ENCODE measurements at places on chromosomes 7 and 10.

- DNase-seq = no peak
These were observed 242.2 kb downstream of the ATRNL1 start for GRCh38 chr10:115335366-115335765.

DNA sequence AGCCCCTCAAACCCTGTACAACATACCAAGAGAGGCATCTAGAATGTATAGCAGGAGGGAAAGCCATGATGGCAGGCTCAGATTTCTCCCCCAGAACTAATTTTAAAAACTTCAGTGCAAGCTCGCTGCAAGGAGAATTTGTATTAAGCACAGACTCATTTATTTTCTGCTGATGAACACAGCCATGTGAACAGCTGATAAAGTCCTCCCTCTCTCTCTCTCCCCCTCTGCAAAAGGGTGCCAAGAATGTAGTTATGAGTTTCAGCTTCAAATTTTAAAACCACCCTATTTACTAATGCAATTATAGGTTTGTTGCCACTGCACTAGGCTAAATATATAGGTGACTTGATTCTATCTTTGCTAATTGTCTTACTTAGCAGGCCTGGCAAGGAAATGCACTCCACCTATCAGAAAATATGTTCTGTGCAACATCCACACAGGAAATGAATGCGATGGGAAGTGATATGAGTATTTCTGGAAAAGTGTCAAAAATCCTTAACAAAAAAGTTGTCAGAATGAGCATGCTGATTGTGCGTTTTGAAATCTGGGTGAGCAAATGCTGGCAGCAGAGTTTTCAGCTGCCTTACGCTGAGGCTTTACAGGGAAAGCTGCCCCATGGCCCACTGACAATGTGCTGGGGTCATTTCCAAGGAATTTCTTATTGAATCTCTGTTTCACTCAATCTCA is 43.4 kb upstream of the GHITM start:
- DNase-seq = peak; percentile 34

DNA sequence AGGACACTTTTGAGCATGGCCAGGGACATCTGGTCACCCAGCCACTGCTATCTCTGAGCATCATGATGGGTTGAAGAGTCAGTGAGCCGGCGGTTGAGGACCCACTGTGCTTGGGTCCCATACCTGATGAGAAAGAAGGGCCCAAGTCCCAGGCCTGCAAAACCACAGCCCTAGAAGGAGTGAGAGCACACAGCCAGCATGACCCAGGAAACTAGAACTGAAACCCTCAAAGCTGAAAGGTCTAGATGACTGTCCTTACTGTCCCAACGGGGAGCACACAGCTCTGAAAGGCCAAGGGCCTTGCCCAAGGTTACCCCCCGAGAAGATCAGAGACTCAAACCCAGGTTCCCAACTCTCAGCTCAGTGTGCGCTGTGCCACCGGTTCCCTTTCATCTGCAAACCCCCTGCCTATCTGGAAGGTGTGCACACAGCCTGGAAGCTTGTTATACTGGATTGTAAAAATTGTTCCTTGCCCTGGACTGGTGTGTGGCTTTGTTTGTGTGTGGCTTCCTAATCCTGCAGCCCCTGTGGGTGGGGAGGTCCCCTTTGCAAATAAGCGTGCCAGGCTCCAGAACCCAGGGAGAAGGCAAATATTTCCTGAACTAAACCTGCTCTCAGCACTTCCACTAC is 22.6 kb upstream of the PSAP start:
- DNase-seq = no peak

- DNase-seq = no peak
These were observed 481.3 kb upstream of the NRP1 start for GRCh38 chr10:33815776-33816175.

DNA sequence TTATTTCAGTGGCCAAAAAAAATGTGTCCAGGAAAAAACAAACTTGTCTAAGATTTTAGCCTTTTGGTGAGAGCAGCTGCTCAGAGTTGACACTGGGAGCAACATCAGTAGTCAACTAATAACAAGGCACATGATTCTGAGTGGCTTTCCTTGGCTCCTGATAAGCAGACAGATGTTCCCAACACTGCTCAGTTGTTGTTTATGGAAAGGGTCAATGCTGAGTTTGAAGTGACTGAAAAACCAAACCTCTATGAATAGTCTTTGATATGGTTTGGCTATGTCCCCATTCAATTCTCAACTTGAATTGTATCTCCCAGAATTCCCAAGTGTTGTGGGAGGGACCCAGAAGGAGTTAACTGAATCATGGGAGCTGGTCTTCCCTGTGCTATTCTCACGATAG is 12.3 kb downstream of the DYDC1 start:
- no peak for DNase-seq

DNA sequence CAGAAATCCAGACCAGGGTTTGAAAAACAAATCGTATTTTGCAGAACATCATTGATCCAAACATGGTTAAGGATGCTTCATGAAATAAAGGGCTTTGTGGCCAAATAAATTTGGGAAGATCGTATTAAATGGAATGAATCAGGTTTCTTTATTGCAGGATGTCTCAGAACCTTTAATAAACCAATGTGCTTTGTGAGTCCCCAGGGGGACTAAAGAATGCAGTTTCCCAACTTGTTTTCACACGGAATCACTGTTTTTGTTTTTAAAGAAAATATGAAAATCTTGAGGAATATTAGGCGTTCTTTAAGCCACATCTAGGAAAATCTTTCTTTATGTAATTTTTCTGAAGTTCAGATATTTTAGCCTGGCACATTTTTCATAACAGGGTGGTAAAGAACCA is 16.8 kb upstream of the CCDC172 start:
- no peak for DNase-seq

GRCh38 chr10:127012071-127012768 is 107.0 kb downstream of the DOCK1 start:
- DNase-seq = no peak

DNA sequence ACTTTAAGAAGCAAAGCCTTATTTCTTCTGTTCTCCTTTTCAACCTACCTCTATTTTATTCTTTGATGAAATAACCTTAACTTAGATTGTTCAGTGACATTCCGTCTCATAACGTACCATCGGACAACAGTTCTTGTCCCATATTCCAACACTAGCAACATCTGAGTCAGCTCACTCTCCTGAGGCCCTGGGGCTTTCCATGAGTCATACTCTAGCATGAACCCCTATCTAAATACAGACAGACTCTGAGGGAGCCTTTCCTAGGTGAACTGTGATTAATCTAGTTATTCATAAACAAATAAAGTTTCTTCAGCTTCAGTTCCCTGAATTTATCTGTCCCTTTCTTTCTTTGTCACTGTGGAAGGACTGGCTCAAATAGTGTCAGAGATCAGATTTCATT is 168.7 kb upstream of the LYZL1 start:
- peak; percentile 86 for DNase-seq

- no peak for DNase-seq
These were observed 300.7 kb upstream of the ADARB2 start for GRCh38 chr10:2038036-2038435.

- no peak for DNase-seq
These were observed 43.8 kb upstream of the PAPSS2 start for GRCh38 chr10:87615856-87616255.

DNA sequence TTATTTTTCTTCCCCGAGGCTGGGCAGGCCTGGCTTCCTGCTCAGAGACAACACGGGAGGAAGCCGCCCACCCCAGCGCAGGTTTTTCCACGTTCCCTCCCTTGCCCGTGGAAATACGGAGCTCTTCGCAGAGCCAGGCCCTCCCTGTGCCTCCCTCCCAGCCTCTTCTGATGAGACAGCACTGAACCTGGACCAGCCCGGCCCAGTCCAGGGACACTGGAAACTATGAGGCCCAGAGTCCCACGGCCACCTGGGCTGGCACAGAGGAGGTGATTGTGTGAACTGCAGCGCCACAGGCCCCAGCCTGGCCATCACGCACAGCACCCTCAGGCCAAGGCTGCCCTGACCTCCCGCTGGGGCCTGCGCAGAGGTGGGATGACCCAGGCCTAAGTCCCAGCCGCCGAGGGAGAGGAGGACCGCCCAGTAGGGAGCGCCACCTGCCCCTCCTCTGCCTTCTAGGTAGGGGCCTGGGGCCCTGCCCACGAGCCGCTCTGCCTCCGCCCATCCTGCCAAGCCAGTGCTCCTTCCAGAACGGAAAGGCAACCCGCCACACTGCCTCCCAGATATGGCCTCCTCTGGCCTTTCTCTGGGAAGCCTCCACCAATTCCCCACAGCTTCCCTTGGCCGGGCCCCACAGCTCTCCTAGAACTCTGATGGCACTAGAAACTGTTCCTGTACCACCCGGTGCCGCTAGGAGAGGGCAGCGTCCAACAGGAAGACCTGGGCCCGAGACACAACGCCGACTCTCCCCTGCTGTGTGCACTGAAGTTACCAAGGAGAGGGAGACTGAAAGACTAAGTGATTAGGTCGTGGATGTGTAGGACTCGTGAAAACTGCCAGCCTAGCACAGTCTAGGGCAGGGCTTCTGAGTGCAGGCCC is 57.2 kb downstream of the PROSER2 start:
- no peak for DNase-seq

- DNase-seq = peak; percentile 8
These were observed 96.1 kb upstream of the ASAH2 start for GRCh38 chr10:50347394-50347802.

DNA sequence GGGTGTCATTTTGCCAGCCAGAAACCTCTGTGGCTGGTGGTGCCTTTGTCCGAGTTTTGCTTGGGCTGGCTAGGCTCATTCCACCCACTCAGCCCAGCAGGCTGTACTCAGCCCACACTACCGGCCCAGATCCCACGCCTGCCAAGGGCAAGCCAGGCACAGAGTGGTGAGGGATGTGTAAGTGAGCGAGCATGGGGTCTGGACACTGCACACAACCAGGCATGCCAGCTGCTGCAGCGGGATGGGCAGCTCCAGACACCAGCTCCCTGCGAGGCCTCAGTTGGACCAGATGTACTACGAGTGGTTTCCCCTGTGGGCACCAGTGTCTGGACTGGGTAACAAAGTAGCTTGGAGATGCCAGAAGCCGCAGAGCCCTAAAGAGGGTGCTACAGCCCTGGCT is 134.2 kb upstream of the C7orf33 start:
- no peak for DNase-seq

DNA sequence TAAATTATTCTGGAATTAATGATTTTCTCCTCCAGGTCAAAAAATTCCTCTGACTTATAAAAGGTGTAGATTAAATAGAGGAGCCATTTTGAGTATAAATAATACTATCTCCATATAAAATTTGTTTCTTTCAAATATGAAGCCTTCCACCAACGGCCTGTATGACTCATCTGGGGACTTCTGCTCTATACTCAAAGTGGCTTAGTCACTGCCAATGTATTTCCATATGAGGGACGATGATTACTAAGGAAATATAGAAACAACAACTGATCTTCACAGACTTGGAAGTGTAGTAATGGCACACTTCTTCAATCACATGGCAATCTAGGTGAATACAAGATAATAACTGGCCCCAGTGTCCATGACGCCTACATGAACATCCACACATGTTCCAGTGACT is 335.6 kb upstream of the HGF start:
- DNase-seq = peak; percentile 78

DNA sequence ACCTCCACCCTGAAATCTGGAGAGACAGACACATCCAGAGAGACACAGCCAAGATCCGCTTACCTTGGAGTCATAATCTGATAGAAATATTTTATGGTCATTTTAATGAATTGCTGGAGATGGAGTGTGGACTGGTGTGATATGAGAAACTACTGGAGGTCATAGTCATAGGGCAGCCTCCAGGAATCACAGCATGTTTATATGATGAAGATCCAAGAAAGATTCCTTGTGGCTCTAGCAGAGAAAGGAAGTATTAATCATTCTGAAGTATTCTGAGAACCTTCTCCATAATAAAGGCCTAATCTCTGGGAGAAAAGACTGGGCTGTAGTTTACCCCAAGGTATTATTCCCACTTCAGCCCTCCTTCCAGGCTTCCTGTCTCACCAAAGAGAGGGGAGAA is 38.0 kb downstream of the POLR1F start:
- peak; percentile 2 for DNase-seq

DNA sequence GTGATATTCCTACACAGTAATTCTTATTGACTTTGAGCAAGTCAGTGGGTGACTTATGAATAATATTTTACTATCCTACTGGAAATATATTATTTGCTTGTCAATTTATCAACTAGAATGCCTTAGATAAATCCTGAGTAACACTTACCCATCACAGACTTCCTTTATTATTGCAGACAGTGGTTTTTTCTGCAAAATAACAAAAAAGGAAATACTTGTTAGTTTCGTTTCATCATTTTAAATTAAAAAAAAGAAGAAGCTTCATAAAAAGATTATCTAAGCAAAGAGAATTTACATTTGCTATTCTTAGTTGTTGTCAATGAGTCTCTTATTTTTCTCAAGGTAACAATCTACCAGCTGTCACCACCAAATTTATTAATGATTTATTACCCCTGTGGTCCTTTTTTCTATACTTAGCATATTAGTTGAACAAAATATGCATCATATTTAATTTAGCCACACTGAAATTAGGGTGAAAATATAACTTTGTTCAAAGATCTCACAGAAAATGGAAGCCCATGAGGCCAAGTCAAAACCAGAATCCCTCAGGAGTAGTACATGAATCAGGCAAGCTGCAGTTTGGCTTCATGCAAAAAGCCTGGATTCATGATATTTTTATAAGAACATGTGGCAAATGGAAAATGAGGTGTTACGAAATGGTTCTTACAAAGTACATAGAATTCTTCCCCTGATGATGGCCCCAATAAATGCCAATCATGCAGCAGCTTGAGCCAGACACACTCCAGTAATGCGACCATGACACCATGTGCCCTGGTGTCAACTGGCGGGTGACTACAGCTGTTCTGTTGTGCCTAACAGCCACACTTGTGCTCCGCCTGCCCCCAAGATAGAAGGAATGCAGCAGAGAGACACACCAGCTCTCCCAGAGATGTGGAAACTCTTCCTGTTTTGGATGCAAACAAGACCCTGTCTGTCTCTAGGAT is 132.6 kb downstream of the ELMO1 start:
- no peak for DNase-seq

DNA sequence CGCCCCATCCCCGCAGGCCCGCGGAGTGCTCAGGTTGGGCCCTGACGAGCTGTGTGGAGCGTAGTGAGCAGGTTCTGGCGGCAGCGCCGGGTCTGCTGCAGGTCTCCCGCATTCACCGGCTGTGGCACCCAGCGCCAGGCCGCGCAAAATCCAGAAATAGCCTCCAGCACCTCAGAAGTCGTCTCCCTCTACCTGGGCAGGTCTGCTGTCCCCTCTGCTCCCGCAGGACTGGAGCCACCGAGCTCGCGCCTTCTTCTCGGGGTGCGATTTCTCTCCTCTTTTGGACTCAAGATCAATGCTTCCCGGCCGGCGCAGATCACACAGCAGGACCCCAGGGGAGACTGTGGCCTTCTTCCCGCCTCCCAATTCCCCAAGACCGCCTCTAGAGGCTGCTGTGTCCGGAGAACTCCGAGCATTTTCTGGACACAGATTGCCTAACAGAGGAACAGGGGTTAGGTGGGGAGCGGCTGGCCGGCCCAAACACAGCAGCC is 8.4 kb downstream of the TLX1 start:
- no peak for DNase-seq

- DNase-seq = peak; percentile 64
These were observed 73.3 kb upstream of the PRKG1 start for GRCh38 chr10:51000976-51001375.

All from choroid plexus epithelial cell (primary cell).